ENCODE measurements at places on chromosomes 1 and 21.
A peak's percentile ranks its signal among the peaks of the same experiment; 100 is the strongest.

DNA sequence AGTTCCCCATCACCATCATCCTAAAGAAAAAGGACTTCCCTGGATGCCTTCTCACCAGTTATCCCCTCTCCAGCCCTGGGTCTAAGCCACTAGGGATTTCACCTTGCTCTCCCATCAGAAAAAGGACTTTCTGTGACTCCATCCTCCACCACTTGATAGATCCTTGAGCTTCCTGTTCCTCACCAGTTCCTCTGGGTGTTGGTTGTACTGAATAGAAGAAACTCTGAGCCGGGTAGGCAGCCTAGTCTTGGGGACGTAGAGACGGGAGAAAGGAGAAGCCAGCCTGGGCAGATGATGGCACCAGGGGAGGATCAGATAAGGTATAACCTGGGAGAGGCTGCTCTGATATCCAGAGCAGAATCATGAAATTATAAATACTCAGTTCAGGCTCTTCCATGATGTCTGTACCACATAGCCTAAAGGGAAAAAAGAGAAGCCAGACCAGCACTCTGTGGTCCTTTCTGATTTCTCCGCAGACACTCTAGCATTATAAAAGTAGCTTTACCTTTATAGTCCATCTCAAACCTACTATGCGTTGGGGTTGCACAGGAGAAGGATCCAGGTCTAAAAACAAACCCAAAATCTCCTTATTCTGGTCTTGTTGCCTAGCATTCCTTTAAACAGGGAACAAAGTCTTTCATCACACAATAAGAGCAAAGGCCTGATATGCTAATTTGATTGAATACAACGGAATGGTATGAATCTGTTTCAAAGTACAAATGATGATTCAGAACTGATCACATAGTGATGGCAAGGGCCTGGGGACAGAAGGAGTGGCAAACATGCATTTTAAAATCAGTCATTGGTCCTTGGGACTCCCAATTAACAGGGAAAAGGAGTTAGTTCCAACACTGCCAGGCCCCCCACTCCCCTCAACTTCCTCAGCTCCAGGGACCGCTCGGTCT is 1.2 kb upstream of the CD34 start:
- DNase-seq = no peak

- DNase-seq = no peak
Observed at GRCh38 chr21:36718951-36719501, 20.1 kb downstream of the SIM2 start.

DNA sequence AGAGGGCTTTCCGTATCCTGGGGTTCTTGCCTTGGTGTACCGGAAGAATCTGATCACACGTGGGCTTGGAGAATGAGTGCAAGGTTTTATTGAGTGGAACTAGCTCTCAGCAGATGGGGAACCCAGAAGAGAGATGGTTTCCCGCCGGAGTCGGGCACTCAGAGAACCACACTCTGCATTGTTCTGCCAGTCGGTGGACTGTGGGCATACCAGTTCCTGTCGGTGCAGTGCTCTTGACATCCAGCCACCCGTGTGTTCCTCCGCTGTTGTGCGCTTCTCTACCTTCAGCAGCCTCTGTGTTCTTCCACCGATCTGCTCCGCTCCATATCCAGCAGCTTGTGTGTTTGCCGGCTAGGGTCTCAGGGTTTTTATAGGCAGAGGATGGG is 10.8 kb upstream of the PPIE start:
- no peak for DNase-seq

- DNase-seq = peak; percentile 75
Observed at GRCh38 chr1:203271018-203271743, 34.1 kb upstream of the BTG2 start.

DNA sequence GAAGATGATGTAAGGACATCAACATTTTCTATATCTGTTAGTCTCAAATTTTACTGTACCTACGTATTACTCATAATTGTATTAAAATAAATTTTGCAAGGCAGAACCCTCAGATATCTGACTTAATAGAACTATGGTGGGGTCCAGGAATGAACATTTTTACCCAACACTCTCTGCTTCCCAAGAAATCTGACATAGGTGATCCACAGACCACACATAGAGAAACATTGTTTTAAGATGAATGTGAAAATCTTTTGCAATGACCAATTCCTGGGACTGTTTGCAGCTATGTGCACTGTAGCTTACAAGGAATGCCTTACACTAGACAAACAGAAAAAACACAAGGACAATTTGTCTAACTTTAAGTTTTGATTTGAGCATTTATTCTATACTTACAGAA is 645.6 kb upstream of the ADGRL2 start:
- no peak for DNase-seq

GRCh38 chr1:201536558-201536957 is 2.4 kb upstream of the NAV1 start:
- DNase-seq = peak; percentile 79

- no peak for DNase-seq
Observed at GRCh38 chr1:40507973-40508372, 594 bp upstream of the EXO5 start.

- no peak for DNase-seq
Observed at GRCh38 chr1:156228501-156228900, 13.5 kb upstream of the BGLAP start.

DNA sequence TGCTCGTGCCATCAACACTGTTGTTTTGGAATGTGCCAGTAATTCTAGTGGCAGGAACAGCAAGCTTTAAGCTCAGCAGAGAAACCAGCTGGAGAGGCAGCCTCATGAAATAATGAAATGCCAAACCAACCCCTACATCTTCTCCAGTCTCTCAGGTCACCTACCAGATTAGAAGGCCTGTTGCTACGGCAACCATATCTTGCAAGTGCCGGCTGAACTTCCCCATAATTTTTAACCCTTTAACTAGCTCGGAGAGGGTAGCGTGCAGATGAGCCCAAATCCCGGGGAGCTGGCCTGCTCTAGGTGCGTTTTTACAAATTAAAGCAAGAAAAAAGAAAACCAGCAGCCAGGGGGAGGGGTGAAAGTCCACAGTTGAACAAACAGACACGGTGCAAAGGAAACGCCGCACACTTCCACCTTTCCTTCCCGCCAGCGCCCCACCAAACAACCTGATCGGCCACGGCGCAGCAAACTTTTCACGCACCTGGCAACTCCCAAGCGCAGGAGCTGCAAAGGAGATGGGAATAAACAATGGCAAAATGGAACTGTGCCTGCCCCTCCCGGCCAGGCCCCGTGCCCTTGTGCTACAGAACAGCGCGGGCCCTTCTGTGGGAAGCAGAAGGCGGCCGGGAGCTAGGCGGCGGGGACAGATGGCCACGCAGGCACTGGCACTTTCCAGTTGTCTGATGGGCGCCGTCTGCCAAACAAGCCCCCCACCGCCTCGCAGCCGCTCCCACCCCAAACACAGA is 50.1 kb downstream of the SSBP3 start:
- DNase-seq = peak; percentile 47

GRCh38 chr1:225427235-225428067 is at the start of gene LBR:
LBR (minus strand) TSS chr1:225428038; CDS start chr1:225424075, 3,963 bp downstream.
- DNase-seq = peak; percentile 41

DNA sequence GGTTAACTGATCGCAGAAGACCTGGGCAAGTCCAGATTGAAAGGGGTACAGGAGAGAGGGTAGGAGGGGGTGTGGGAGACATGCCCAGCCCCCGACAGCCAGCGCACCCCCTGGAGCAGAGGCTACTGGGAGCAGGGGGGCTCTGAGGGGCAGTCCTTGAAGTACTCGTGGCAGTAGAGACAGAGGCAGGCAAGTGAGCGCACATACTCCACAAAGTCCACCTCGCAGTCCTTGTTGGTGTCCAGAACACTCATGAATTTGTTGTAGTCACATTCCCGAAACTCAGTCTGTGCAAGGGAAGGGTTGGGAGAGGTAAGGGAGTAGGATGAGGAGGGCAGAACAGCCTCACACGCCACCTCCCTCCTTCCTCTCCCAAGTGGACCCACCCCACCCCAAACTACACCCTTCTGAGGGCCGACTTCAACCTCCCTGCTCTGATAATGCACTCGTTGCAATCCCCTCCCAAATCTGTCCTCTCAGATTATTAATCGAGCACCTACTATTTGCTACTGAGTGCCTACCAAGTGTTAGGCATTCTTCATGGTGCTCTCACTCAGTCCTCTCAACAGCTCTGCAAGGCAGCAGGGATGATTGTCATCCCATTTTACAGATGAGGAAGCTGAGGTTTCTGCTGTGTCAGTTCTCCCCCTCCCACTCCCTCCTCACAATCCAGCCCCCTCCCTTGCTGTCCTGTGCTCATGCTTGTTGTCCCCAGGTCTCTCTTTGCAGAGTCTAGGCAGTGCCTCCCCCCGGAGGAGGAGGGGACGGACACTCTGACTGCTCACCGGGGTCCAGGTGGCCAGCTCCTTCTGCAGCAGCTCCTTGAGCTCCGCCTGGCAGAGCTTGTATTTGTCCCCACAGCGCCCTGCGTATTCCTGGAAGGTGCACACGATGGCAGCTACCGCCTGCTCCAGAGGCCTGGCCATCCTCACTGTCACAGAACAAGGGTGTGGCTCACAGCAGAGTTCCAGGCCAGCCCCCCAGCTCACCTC is 1.2 kb downstream of the S100A3 start:
- no peak for DNase-seq

DNA sequence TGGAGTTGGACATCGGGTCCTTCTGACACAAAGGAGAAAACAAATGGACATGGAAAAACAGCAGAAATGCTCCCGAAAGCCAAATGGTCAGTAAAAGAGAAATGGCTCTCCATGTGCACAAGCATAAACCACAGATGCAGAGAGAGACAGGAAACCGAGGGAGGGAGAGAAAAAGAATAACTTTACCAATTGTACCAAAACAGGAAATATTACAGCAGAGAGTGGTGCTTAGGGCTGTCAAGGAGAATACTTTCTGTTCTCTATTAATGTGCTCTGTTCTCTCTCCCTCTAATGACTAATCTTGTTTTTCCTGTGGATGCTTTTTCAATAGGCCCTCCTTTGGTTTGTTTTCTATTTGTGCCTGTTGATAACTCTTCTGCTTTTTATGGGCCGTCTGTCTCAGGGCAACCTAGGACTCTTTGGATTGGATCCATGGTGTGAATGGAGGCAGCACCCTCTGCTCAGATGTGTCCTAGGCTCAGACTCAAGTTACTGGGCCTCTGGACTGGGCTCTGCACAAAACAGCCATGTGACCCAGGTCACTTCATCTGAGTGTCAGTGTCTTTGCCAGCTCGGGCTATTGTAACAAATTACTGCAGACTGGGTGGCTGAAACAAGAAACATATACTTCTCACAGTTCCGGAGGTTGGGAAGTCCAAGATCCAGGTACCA is 663.0 kb downstream of the NPHP4 start:
- no peak for DNase-seq

GRCh38 chr1:100868364-100868995 is 26.2 kb downstream of the EXTL2 start:
- DNase-seq = peak; percentile 67

GRCh38 chr1:3293563-3294080 is 160.8 kb upstream of the ARHGEF16 start:
- no peak for DNase-seq

DNA sequence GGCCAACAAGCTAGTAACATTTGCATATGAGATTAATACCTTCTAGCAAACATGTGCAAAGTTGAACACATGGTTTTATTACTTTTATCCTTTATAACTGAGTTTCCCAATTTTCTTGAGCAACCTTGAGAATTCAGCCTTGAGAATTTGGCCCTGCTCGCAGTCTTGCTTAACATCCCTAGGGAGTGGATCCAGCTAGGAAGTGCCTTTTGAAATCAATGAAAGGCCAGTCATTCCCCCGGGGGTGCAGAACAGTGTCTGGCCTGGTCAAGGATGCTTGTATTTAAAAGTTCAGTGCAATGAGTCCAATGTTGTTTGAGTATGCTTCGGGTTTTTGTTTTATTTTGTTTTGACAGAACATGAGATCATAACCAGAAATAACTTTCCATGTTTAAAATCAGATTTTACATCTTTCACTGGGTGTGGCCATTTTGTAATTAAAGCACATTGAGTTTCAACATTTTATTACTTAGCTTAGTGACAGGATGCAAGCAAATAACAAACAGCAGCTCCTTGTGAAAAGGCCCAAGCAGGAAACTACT is 16.7 kb downstream of the PALMD start:
- no peak for DNase-seq

- DNase-seq = peak; percentile 17
Observed at GRCh38 chr1:941588-942383, 17.3 kb downstream of the NOC2L start.

DNA sequence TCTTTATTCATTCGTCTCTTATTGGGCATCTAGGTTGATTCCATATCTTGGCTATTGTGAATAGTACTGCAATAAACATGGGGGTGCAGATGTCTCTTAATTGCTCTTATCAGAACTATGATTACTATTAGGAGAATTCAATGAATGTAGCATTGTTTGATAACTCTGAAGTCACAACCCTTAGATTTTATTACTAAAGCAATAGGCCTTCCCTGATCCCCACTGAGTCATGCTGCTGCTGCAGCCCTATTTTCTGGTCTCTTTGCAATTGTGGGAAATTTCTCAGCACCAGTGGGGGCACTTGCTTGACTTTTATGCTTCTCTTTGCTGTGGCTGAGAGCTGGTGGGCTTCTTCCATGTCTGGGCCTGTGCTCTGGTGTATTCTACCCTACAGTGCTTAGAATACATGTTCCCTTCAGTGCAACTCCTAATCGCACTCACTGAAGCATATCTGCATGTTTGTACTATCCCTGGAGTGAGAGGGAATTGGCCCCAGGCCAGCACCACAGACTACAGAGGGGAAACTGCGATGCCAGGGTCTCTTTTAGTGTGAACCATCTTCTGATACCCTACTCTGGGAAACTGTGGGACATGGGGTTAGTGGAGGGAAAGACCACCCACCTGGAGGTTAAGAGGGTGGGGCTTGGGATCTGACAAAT is 52.2 kb upstream of the ROR1 start:
- DNase-seq = no peak

DNA sequence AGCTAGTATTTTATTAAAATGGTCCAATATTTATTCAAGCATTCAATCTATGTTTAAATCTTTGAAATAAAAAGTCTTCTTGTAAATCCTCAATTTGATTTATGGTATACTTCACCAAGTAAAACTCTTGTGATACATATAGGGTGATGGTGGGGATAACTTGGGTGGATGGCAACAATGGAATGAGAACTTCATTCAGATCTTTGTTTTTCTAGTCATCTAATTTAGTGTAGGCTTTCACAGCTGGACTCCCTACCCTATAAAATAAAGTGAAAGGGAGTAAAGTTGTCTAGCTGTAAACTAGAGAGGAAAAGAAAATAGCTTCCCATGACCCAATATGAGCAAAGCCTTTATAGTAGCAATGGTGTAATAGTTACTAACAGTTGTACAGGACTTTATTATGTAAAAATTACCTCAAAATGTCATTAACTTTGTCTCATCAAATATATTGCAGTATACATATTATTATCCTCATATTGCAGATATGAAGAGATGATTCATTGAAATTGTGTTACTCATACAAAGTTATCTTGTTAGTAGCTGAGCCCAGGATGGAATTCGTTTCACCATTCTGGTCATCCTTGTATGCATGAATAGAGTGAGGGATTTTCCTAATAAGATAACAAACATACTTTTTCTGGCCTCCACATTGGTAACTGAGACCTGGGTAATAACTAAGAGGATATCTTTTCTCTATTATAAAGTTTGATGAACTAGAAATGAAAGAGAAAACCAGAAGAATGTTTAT is 1377.7 kb upstream of the ADGRL4 start:
- DNase-seq = no peak

DNA sequence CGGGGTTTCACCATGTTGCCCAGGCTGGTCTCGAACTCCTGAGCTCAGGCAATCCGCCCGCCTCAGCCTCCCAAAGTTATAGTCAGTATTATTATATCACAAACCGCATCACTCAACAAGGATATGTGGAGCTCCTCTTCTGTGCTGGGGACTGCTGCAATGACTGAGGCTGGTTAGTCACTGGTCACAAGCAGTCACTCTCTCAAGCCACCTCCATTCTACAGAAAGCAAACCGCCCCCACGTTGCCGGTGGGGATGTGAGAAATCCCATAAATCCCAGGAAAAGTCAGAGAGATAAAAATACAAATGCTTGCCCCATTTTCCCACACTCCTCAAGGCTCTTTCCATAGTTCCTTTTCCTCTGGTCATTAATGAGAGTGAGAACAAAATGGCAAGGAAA is 155.7 kb downstream of the ADSS2 start:
- DNase-seq = no peak
